ENCODE measurements at places on chromosomes 5 and 9. TPM values are rescaled to one million over a fixed set of nuclear protein-coding genes. Genes with fewer than 3 reads are reported as not detected.
A peak's percentile ranks its signal among the peaks of the same experiment; 100 is the strongest.

HTR4 gene
- polyA plus RNA-seq, result not detected

DNA sequence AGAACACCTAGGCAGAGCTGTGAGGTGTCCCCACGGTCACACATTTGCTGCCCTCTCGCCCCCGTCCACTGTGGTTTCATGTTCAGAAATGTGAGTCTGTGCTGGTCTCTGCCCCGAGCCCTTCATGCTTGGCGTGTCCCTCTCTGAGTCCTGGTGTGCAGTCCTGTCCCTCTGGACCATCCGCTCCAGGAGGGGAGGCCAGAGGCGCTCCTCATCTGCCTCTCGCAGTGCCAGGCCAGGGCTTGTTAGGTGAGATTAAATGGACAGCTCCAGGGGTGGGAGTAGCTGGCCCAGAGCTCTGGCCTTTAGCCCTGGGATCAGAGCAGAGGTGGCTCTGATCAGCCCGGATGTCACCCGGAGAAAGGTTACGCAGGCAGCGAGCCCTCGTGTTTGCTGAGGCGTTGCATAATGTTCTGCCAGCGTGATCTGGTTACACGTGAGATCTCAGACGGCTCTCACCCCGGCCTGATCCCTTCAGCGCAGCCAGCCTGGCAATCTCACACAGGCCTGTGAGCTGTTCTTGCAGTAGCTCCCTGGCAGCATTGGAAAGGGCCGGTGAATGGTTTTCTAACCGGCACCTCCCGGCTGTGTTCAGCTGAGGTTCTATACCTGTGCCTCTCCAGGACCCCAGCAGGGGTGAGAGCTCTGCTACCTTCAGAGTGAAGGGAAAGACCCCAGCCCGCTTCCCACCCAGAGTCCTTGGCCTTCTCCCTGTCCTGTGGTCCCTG is 24.5 kb downstream of the PTGES2 start:
- peak overlapping the region; percentile 53 for H3K27ac ChIP-seq
- DNase-seq, result no peak
- H3K4me3 ChIP-seq, result no peak overlapping the region
- H3K4me1 ChIP-seq, result peaks cover 85% of the 10 kb centered on the region
- peaks cover 68% of the 10 kb centered on the region for H3K36me3 ChIP-seq
- H3K27me3 ChIP-seq, result no peaks in the 10 kb centered on the region

SH3RF2 gene
- 12.5 TPM for polyA plus RNA-seq

DNA sequence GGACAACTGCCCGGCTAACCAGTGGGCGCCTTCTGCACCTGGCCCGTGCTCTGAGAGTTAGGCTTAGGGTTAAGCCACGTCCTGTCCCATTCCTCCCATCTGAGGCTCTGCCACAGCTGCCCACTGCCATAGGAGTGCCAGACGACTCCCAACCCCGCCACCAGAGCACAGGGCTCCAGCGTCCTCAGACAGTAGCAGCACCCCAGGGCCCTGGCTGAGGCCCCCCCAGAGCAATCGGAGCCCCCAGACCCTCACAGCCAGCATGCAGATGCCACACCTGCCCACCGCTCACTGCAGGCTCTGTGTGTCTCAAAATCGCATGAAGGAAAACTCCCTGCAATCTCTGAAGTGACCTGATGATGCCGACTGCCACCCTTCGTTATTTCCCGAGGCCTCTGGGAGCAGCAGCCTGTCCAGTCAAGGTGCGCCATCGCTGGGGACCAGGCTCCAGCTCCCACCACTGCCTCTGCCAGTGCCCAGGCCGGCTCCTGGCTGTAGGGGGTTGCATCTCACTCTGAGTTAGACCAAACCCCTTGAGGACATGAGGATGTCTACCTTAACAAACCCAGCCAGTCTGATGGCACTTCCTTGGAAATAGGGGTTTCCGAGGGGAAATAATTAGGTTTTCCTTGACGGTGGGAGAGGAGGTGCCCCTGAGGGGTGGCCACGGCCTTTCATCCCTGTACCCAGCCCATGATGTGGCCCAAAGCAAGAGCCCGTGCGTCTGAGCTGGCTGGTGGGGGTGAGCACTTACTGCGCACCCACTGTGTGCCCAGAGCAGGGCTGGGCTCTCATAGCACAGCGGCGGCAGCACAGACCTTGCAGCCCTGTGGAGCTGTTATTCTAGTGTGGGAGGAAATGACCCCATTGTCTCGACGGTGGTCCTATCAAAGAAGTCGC is 58.0 kb upstream of the RNF130 start:
- H3K4me1 ChIP-seq, result peaks cover 38% of the 10 kb centered on the region
- no peak for DNase-seq
- peaks cover 9% of the 10 kb centered on the region for H3K27me3 ChIP-seq
- no peak overlapping the region for H3K27ac ChIP-seq

TSC1 gene
- polyA plus RNA-seq, result 24.0 TPM

DNA sequence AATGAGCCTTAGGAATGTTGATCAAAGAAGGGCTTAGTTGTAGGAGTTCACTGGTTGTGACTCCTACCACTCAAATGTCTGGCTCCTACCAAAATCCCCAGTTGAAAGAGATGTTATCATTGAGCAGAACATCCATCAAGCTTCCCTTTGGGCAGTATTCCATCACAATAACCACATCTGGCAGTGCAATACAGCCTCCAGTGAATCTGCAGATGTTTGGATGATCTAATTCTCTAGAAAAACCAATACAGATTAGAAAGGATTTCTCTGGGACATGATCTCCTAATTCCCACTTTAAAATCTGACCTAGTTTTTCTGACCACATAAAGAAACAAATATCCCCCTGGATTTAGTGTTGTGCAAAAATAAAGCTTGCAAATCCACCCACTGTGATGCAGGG is 81.6 kb downstream of the TMEM215 start:
- H3K27me3 ChIP-seq, result no peaks in the 10 kb centered on the region
- H3K27ac ChIP-seq, result peak overlapping the region; percentile 29
- no peaks in the 10 kb centered on the region for H3K36me3 ChIP-seq
- peak; percentile 78 for DNase-seq
- peaks cover 3% of the 10 kb centered on the region for H3K4me1 ChIP-seq

DNA sequence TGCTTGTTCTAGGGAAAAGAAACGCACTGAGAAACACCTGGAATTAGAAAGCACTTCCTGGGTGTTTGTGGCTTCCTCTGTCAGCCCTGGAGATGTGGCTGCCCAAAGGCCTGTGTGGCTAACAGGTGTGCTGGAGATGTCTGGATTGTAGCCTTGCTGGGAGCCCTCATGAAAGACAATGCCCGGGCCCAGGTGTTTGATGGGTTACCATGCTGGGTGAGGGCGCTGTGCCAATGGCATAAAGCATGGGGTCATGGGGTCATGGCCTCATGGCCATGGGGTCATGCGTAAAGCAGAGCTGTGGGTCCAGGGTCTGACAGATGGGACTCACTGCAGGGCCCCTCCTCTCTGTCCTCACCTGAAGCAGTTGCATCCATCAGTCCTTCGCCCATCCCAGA is 21.6 kb downstream of the ANKRD33B start:
- H3K36me3 ChIP-seq, result no peaks in the 10 kb centered on the region
- no peak overlapping the region for H3K4me3 ChIP-seq
- H3K4me1 ChIP-seq, result peaks cover 11% of the 10 kb centered on the region
- peaks cover 4% of the 10 kb centered on the region for H3K27me3 ChIP-seq
- DNase-seq, result no peak
- no peak overlapping the region for H3K27ac ChIP-seq

GRCh38 chr9:129007035-129007765 is 20.9 kb downstream of the SH3GLB2 start:
- peak overlapping the region; percentile 22 for H3K27ac ChIP-seq
- H3K4me1 ChIP-seq, result peaks cover 32% of the 10 kb centered on the region
- no peaks in the 10 kb centered on the region for H3K27me3 ChIP-seq
- no peak overlapping the region for H3K4me3 ChIP-seq

DNA sequence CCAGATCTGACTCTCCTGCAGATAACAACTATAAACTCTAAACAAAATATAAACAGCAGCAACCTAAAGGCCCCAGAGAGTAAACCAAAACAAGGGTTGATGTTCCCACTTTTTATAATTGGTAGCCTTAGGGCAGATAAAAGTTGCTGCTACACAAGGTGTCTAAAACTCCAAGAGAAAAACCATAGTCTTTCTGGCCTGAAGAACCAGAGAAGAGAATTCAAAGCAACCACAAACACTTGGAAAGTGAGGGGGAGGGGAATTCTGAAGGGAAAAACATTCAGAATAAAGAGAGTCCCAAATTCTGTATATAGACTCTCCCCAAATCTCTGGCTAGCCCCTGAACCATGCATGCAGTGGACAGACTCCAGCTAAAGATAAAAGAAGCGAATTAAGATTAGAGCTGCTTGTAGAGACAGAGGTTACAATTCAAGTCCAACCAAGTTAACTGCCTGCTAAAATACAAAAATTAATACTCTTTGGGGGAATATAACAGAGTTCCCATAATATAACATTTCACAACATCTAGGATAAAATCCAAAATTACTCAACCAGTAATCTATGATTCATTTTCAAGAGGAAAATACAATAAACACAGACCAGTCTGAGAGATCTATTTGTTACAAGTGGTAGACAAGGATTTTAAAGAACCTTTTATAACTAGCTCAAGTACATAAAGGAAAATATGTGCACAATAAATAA is 37.5 kb upstream of the RGMB start:
- DNase-seq, result peak; percentile 7
- no peaks in the 10 kb centered on the region for H3K36me3 ChIP-seq
- no peaks in the 10 kb centered on the region for H3K27me3 ChIP-seq
- no peak overlapping the region for H3K4me3 ChIP-seq
- H3K27ac ChIP-seq, result no peak overlapping the region

DNA sequence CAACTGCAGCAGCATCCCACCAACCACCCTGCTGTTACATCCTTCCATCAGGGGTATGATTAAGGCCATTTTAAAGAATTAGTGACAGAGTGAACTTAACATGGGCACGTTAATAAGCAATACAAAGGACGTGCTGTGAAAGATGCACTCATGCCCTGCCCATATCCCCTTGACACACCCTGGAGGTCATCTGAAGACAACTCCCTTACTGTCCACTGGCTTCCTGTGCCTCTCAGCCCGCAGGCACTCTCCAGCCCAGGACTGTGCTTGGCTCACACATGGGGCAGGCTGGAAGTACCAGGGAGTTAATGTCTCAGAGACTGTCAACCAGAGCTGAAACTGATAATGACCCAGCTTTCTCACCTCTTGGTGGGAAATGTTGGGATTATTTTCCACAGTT is 81.8 kb downstream of the TRIM36 start:
- no peaks in the 10 kb centered on the region for H3K4me1 ChIP-seq
- no peaks in the 10 kb centered on the region for H3K36me3 ChIP-seq
- peaks cover 4% of the 10 kb centered on the region for H3K27me3 ChIP-seq
- no peak for DNase-seq

DNA sequence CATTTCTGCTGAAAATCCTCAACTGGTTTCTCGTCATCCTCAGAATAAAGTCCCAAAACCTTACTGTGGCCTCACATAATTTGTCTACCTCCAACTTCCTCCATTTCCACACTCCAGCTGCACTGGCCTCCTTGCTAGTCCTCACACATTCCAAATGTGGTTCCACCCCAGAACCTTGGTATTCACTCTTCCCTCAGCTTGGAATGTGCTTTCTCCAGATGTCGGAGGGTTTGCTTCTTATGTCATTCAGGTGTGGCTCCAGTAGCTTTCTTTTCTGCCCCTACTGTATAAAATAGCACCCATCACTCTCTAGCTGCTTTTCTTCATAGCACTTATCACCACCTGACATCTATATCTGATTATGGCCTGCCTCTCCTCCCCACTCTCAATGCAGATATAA is 102.5 kb upstream of the IFNK start:
- H3K4me1 ChIP-seq, result peaks cover 3% of the 10 kb centered on the region
- no peak overlapping the region for H3K27ac ChIP-seq

DIMT1 gene
- 26.3 TPM for polyA plus RNA-seq

- peak; percentile 44 for DNase-seq
- H3K36me3 ChIP-seq, result no peaks in the 10 kb centered on the region
- peaks cover 9% of the 10 kb centered on the region for H3K4me1 ChIP-seq
- no peak overlapping the region for H3K27ac ChIP-seq
Observed at GRCh38 chr5:149961957-149962409, 1.4 kb downstream of the SLC26A2 start.

HTR1A gene
- not detected for polyA plus RNA-seq

DNA sequence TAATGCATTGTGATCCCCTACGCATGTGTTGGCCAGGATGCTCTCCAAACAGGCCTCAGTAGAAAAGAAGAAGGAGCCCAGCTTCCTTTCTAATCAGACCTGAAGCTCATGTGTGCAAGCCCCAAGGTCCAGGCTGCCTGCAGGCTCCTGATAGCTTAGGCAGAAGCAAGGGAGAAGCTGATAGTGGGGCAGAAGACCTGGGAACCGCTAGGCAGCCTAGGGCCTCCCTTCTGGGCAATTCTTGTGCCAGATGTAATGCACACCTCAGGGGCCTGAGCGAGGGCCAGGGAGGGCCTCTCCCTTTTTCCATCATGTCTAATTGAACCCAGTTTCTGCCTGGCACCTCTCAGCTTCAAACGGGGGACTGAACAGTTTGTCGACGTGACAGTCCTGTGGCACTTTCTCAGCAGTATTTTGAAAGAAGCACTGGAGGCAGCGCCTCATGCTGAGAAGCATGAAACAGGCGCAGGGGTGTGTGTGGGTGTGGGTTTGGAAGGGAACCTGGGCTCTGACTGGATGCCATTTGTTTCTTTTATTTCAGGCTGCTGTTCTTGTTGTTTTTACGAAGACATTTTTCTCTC is 212.8 kb downstream of the PIK3R1 start:
- no peaks in the 10 kb centered on the region for H3K27me3 ChIP-seq
- no peak overlapping the region for H3K27ac ChIP-seq
- no peak overlapping the region for H3K4me3 ChIP-seq
- DNase-seq, result no peak
- H3K36me3 ChIP-seq, result no peaks in the 10 kb centered on the region

DNA sequence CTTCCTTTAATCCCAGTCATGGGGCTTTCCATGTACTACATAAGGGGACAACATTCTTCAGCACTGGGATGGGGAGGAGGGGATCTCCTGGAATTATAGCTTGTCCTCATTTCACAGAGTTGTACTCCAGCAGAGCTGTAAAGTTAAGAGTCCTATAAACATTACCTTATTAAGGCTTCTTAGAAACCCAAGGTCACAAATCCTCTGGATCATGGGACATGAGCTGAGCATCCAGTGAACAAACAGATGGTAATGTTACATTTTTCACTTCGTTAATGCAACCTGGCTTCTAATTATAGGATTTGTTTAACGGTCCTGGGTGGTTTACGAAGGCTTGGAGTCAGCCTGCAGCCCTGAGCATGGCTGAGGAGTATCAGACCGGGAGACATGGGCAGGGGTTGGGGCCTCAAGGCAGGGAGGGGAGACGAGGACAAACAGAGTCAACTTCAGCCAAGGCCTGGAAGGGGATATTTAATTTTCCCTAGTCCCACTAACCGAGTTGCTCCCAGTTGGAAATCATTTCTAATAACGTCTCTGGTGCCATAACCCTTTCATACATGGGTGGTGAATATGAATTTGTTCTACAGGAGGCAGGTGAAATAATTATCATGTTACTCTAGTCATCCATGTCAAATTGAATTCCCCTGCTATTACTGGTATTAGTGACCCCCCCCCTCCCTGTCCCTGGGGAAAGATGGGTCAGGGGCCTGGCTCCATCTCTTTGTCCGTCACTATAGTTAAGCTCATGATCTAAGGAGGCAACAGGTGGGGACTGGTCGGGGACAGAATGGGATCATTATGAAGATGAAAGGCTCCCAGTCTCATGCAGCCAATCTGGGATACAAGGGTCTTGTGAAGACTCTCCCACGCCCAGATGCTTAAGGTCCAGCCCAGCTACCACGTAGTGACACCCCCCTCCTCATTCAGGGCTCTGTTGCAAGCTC is 10.7 kb upstream of the IL17B start:
- H3K36me3 ChIP-seq, result no peaks in the 10 kb centered on the region
- no peak overlapping the region for H3K4me3 ChIP-seq
- DNase-seq, result no peak
- H3K4me1 ChIP-seq, result peaks cover 41% of the 10 kb centered on the region
- no peaks in the 10 kb centered on the region for H3K27me3 ChIP-seq

- no peaks in the 10 kb centered on the region for H3K36me3 ChIP-seq
- H3K4me1 ChIP-seq, result peaks cover 3% of the 10 kb centered on the region
- no peak overlapping the region for H3K27ac ChIP-seq
- no peak overlapping the region for H3K4me3 ChIP-seq
- no peak for DNase-seq
Observed at GRCh38 chr9:7341571-7341970, 458.0 kb downstream of the DMAC1 start.
